ENCODE measurements at places on chromosomes 4 and X.

- DNase-seq, result no peak
Measured at GRCh38 chrX:114127411-114128025, 456.4 kb upstream of the HTR2C start.

GRCh38 chr4:88979276-88979675 lies 77.7 kb downstream of the FAM13A start:
- DNase-seq, result no peak

DNA sequence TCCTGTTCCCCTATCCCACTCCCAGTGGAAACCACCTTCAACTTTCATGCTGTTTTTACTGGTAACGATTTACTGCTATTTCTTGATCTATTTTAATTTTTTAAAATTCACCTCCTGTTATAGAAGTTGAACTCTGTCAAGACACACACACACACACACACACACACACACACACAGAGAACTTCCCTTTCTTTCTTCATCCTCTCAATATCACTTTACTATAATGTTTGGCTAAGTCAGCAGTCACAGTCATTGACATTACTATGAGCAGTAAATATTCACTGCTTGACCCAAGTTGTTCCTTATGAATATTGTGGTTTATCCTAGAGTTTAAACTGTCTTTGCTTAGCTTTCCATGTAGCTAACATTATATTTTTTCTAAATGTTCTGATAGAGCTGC lies 24.0 kb upstream of the SGMS2 start:
- DNase-seq, result no peak

GRCh38 chrX:56289449-56289848 lies 57.3 kb downstream of the KLF8 start:
- DNase-seq, result no peak

All from stimulated activated CD4-positive, alpha-beta T cell treated with anti-CD3 and anti-CD28 coated beads, Interleukin-1b, Interleukin-23, amount 100 ng/mL, for 1 hour (primary cell).